ENCODE measurements at places on chromosomes 2 and 18. TPM values are rescaled to one million over a fixed set of nuclear protein-coding genes. Genes with fewer than 3 reads are reported as not detected.

Gene SERPINB5
- not detected for total RNA-seq

GRCh38 chr2:189165656-189166380 is 13.7 kb downstream of the COL5A2 start:
- no peak for DNase-seq

GRCh38 chr2:57554348-57554747 is 492.3 kb upstream of the VRK2 start:
- no peak for DNase-seq

Gene ALK
- total RNA-seq = 0.30 TPM

DNA sequence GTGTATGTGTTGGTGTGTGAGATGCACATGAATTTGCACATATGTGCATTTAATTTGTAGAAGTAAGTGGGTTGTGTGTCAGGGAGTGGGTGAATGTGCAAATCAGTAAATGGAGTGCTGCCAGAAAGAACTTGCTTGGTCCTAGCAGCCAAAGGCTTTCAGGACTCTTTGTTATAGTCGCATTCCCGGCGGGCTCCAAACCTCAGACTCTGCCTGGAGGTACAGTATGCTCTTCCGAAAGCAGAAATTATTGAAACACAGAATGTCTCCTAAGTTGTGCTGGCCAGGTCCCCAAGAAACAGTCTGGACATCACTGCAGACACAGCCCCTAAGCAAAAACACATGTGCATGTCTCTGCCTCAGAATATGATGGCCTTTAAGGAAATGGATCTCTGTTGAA is 232.4 kb downstream of the INSIG2 start:
- no peak for DNase-seq

- no peak for DNase-seq
These were observed 13.7 kb downstream of the ANKRD44 start for GRCh38 chr2:197296835-197297234.

Gene REG3A
- not detected for total RNA-seq

GRCh38 chr2:213125646-213126347 is 25.6 kb downstream of the IKZF2 start:
- DNase-seq = no peak
